ENCODE measurements at places on chromosomes 16 and 17.
A peak's percentile ranks its signal among the peaks of the same experiment; 100 is the strongest.

DNA sequence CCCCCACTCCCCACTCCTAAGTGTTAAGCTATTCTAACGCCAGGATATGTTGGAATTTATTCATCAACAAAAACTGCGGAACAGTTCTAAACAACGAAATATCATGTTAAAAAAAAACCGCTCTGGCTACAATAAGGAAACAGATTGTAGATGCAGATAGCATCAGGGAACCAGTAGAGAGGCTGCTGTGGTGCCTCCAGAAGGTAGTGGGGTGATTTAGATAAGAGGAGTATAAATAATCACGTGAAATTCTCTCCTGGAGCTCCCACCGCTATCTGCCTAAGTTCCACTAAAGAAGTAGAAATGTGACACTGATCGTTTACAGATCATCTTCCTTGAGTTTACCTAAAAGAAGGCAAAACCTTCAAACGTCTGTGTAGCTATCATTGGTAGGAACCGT lies 8.0 kb downstream of the AHSP start:
- no peak for DNase-seq

DNA sequence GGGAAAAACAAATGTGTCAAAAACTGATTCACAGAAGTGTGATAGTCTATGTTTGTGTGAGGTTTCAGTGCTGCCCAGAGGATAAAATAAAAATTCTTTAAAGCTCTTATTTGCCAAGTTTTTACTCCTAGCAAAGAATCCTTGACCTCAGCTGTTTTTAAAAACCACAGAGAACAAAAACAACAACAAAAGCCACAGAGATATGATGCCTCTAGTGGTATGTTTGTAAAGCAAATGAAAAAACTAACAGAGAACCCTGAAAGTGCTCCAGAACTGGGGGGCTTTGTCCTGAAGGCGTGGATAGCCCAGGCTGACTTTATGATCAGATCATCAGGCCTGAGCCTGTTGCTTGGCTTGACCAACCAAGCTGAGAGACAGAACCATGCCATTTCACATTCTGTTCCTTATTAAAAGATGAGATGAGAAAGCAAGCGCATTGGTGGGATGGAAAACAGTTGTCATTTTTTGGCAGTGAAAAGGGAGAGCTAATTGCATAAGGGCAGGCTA lies 411.0 kb downstream of the CPPED1 start:
- DNase-seq: no peak

DNA sequence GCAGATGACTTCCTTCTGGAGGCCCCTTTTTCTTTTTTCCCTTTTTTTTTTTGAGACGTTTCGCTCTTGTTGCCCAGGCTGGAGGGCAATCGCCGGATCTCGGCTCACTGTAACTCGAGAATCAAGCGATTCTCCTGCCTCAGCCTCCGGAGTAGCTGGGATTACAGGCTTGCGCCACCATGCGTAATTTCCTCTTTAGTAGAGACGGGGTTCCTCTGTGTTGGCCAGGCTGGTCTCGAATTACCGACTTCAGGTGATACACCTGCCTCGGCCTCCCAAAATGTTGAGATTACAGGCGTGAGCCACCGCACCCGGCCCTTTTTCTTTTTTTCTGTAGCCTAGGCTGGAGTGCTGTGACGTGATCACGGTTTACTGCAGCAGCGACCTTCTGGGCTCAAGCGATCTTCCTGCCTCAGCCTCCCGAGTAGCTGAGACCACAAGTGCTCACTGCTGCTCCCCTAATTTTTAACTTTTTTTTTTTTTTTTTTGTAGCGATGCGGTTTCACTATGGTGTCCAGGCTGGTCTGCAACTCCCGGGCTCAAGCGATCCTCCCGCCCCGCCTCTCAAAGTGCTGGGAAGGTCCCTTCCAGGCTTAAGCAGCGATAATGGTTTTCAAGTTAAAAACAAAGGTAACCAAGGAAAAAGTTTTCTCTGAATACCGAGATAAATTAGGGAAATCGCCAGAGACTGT lies 956 bp upstream of the IST1 start:
- DNase-seq: peak; percentile 53

DNA sequence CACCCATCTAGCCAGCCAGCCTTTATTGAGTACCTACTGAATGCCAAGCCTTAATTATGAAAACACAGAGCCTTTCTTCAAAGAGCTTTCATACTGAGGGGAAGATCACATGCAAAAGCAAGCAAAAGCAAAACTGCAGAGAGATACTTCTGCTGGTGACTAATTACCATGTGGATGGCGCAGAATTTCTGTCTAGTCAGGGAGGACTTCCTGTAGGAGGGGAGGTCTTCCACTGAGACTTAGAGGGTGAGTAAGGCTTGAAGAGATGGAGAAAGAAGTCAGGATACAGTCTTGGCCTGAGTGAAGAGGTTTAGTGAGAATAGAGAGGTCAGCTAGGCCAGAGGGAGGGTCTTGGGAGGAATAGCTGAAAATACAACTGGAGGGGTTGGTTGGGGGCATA lies 53.9 kb upstream of the CCL2 start:
- no peak for DNase-seq

DNA sequence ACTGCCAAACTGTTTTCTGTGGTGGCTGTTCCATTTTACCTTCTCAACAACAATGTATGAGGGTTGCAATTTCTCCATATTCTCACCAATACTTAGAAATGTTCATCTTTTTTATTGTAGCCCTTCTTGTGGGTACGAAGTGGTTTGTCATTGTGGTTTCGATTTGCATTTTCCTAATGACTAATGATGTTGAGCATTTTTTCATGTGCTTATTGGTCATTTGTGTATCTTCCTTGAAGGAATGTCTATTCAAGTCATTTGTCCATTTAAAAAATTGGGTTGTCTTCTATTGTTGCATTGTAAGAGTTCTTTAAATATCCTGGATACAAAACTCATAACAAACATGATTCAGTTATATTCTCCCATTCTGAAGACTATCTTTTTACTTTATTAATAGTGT lies 47.5 kb upstream of the CCL2 start:
- no peak for DNase-seq

GRCh38 chr17:29179232-29180033 lies 765 bp downstream of the MYO18A start:
- no peak for DNase-seq

DNA sequence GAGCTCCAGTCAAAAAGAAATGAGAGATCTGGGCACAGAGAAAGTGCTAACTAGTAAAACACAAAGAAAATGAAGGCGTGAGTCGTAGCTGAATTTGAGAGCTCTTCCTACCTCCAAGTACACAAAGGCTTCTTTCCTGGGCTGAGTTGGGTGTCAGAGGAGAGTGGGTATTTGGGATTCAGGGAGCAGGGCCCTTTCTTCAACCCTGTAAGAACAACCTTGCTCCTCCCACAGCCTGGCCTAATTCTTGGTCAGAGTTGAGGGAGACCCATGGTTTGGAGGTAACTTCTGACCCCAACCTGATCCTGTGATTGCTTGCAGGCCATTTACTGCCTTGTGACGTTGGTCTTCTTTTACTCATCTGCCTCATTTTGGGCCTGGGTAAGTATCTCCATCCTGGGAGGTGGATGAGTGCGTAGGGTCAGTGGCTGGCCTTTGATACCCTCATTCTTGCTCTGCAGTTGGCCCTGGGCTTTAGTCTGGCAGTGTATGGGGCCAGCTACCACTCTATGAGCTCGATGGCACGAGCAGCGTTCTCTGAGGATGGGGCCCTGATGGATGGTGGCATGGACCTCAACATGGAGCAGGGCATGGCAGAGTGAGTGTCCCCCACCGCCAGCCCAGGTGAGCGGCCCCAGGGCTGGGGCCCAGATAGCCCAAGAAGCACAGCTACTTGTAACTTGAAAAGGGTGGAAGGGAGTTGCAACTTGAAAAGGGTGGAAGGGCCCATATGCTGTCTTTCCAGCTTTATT lies 1.3 kb downstream of the TMEM208 start:
- no peak for DNase-seq

DNA sequence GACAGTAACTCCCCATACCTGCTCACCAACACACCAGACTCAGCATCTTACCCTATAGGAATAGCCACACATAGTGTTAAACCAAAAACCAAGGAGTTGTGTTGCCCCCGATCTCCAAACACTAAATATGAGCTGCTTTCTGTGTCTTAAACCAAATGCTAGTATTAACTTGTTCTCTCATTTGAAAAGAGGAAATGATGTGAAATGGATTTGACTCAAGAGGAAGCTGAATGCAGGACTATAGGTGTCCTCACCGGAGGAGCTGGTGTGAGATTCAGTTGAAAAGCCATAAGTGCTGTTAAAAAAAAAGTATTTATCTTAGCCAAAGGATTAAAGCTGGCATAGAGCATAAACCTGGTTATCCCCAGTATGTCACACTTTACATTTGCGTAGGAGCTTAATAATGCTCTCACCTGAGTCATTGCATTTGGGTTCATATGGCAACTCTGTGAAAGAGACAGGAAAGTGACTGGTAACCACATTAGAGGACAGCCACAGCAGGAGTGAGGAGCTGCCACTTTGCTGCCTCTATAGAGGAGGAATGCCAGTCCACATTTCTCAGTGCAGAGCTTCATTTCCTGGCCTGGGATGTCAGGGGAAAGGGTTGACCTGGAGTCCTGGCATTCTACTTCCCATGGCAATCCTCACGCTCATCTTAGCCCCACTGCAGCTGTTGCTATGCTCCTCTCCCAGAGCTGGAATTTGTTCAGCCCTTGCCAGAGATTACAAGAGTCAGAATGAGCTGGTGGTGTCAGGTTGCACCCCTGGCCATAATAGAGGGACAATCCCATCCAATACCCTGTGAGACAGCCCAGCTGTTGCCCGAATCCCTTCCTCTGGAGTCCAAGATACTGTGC lies 143.3 kb upstream of the ANKFN1 start:
- no peak for DNase-seq

GRCh38 chr17:55391244-55391757 lies 30.3 kb downstream of the MMD start:
- no peak for DNase-seq

GRCh38 chr17:10295728-10296343 lies 77.0 kb downstream of the MYH13 start:
- peak; percentile 53 for DNase-seq

DNA sequence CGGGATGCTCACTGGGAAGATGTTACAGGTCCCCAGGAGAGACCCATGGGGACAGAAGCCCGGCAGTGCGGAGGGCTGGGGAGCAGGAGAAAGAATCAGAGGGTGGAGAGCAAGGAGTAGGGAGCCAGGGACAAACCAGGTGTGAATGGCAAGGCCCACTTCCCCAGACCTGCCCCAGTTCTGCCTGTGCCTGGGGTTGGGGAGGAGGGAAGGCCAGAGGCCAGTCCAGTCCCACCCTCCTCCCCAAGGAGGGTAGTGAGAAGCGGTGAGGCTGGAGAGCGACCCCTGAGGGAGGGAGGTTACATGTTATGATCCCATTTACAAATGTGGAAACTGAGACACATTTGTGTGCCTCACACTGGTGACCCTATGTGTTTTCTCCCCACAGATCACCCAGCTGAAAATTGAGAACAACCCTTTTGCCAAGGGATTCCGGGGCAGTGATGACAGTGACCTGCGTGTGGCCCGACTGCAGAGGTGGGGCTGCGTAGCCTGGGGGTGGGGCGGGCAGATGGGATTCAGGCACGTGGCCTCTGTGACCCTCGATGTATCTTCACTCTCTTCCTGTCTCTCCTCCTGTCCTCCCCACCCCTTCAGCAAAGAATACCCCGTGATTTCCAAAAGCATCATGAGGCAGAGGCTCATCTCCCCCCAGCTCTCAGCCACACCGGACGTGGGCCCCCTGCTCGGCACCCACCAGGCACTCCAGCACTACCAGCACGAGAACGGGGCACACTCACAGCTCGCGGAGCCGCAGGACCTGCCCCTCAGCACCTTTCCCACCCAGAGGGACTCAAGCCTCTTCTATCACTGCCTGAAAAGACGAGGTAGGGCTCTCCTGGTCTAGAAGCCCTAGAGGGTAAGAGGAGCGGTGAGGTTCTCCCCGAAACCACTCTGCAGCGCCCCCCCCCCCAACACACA lies 27.5 kb downstream of the TBX4 start:
- DNase-seq: no peak
